COLO829 (cell line): ENCODE measurements at places on chromosomes 7 and 10.
A peak's percentile ranks its signal among the peaks of the same experiment; 100 is the strongest.

- DNase-seq = no peak
These were observed 55.5 kb upstream of the OPALIN start for GRCh38 chr10:96414303-96414702.

DNA sequence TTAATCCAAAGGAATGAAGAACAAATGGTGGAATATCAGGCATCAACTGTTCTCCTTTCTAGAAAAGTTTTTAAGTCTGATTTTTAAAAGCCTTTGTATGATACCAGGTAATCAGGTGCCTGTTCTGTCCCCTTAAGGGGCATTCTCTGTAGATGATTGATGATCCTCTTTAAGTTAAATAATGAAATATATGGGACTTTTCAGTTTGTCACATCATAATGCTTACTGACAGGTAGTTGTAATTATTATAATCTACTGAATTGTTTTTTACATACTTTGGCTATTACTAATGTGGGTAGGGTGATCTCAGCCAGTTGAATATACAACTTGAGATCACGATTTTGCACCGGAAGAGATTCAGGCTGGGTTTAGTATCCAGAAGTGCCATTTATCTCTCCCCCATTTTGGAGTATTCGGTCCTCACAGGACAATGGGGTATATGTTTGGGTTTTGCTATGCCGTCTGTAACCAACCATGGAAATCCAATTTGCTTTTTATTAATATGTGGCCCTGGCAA lies 330.2 kb downstream of the BICC1 start:
- no peak for DNase-seq

- DNase-seq = no peak
These were observed 23.2 kb downstream of the NT5C3A start for GRCh38 chr7:33039257-33039902.

DNA sequence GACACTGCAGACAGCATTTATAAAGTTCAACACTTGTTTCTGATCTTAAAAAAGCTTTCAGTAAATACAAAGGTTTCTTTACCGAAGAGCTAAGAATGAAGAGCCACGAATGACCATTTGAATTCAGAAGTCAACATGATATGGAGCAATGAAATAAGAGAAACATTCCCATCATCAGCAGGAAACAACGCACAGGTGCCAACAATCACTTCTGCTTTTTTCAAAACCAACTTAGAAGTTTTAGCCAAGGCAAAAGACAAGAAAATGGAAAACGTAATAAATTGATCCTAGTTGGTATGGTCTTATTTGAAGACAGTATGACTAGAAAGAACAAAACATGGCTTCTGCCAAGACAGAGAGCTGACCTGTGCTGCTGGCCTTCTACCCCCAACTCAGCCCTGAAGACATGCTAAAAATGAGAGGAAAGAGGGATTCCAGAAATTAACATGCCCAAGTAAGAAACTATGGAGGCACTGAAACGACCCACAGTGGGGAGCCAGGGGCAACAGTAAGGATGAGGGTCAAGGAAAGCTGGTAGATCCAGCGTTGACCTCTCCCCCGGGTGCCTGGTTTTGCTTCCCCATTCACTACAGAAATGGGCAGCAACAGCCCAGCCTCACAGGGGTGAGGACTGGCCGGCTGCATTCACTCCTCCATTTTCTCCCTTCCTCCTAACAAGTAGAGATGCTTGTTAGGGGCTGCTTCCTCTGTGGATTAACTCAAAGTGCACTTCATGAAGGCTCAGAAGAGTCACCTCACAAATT lies 30.1 kb downstream of the VPS41 start:
- no peak for DNase-seq

DNA sequence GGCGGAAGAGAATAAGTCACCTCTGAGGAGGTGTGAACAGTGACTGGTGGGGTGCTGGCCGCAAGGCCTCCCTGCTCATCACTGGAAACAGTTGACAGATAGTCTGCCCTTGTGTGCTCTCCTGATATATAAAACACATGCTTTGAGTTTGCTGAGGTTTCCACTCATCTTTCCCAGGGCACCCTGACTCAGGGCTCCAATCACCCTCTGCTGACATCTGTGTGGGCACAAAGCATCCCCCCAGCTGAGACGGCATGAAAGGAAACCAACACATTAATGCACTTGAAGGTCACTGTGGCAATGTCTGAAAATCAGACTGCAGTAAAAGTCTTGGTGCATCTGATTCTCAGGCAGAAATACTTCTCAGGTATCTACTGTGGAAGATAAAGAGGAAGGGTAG lies 49.8 kb downstream of the EPDR1 start:
- DNase-seq = no peak

- DNase-seq = no peak
These were observed 19.3 kb downstream of the MACC1 start for GRCh38 chr7:20197837-20198236.

- DNase-seq = peak; percentile 6
These were observed 10.0 kb downstream of the DNAJC1 start for GRCh38 chr10:21993360-21994001.

GRCh38 chr7:85686401-85687181 lies 499.7 kb upstream of the SEMA3D start:
- DNase-seq = no peak

GRCh38 chr7:143455942-143456341 lies 12.7 kb downstream of the TAS2R60 start:
- DNase-seq = no peak

DNA sequence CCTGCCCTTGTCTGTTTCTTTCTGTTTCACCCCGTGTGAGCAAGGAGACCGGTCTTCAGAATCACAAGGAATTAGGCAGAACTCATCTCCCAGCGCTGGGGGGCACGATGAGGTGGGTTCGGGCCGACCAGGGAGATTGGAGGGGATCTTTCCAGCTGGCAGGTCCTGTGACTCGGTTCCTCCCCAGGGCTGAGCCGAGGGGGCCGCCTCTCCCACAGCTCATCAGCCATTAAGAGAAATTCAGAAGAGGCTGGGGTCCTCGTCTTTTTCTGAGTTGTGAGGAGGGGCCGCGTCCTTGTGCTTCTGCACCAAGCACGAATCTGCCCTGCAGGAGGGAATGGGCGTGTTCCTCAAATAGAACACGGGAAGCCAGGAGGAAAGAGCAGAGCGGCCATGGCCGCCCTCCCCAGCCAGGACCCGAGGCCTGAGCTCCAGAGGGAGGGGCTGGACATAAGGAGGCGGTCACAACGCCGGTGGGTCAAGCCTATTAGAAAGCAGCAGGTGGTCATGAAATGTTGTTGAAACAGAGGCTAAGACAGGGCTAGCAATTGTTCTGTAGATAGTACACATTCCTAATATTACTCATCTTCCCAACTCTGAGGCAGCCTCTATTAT lies 125.3 kb downstream of the ADARB2 start:
- no peak for DNase-seq

- no peak for DNase-seq
These were observed 820.6 kb downstream of the CCSER2 start for GRCh38 chr10:85148693-85149640.

DNA sequence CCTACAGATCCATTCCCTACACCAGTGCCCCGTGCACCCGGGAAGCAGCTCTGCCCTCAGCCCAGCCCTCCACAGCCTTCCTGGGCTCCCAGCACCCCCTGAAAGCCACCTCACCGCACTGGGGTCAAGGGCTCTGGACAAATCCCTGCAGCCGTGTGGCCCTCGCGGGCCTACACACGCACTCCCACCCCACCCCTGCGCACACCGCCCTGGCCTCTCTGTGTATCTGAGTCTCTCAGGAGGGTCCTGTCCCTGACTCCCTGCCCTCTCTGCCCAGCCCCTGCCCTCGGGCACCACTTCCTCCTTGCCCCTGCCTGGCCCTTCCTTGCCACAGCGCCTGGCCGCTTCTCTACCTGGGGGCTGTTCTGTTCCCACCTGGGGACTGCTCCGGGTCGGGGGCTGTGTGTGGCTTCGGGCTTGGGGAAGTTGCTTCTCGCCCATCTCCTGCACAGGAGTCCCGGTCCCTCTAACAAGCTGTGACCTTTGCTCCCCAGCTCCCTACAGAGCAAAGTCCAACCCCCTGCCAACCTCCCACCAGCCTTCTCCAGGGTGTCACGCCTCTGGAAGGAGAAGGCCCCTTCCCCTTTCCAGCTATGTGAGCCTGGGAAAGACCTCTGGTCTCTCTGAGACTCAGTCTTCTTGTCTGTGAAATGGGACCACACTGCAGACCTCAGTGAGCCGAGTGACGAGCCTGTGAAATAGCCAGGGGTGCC lies 1.5 kb downstream of the TMEM184A start:
- DNase-seq = no peak

DNA sequence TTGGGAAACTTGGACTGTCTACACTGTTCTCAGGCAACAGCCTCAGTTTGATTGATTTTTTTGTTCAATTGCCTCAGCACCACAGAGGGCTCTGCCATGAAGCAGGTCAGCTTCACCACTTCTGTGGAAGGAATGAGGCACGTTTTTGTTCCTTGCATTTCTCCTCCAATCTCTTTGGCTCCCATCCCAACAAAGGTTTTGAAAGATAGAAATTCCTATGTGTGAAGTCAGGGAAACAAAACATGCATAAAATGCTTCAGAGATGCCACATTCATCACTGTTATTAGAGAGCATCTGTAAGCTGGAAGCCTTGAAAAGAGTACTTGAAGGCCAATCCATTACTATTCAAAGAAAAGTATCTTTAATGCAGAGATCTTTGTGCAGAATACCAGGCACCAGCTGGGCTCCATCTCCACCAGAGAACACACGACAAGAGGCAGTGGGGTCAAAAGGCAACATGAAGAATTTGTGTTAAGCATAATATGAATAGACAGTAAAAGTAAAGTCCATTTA lies 249.1 kb upstream of the LYZL1 start:
- no peak for DNase-seq

GRCh38 chr10:89466599-89467035 lies 52.2 kb downstream of the IFIT5 start:
- DNase-seq = no peak

- DNase-seq = no peak
These were observed 444.8 kb upstream of the DPP6 start for GRCh38 chr7:153607354-153607753.

DNA sequence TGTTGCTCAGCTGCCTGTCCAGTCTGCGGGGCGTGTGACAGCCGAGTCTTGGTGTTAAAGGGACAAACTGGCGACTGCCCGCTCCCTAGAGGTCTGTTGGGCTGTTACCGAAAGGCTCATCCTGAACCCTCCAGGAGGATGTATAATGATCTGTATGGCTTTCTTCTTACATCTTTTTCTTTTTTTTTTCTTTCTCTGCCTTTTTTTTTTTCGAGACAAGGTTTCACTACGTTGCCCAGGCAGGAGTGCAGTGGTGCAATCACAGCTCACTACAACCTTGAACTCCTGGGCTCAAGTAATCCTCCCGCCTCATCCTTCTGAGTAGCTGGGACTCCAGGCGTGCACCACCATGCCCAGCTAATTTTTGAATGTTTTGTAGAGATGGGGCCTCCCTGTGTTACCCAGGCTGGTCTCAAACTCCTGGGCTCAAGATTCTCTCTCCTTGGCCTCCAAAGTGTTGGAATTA lies 857 bp downstream of the INTS15 start:
- peak; percentile 42 for DNase-seq

DNA sequence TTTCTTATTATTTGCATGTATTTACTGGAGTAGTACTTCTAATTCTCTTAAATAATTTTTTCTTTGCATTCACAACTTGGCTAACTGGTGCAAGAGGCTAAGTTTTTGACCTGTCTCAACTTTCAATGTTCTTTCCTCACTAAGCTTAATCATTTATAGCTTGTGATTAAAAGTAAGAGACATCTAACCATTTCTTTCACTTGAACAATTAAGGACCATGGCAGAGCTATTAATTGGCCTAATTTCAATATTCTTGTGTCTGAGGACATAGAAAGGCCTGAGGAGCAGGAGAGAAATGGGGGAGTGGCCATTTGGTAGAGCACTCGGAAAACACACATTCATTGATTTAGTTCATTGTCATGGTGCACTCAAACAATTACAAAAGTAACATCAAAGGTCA lies 141.4 kb upstream of the TMEM196 start:
- DNase-seq = no peak

DNA sequence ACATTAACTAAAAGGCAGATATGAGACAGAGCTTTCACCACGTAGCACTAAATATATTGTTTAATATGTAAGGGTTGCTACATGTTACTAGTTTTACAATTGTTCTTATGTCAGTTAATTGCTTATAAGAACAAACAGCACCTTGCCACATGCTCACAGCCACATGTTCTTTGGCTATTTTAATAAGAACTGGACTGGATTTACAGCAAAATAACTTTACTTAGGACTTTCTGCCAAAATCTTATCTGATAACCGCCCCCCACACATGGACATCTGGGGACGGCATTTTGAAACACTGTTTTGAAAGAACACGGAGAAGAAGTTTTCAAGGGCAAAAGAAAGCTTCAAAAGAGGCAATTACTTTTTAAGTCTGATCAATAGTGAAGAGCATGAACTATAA lies 45.3 kb downstream of the JAZF1 start:
- no peak for DNase-seq

GRCh38 chr10:76540786-76541185 lies 1096.8 kb downstream of the KCNMA1 start:
- DNase-seq = no peak

DNA sequence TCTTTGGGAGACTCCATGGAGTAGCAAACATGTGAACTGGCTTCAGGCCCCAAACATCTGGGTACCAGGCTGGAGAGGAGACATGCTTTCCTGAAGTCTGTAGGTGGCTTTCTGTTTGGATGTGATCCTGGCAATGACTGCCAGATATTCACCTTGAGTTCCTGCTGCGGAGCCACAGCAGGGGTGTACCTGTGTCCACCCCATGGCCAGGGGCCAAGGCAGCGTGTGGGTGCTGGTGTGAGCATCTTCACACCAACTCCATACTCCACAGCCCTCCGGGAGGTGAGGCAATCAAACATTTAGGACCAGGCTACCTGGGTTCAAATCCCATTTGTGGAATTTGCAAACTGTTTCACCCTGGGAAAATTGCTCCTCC lies 113.0 kb downstream of the ADCY1 start:
- no peak for DNase-seq

DNA sequence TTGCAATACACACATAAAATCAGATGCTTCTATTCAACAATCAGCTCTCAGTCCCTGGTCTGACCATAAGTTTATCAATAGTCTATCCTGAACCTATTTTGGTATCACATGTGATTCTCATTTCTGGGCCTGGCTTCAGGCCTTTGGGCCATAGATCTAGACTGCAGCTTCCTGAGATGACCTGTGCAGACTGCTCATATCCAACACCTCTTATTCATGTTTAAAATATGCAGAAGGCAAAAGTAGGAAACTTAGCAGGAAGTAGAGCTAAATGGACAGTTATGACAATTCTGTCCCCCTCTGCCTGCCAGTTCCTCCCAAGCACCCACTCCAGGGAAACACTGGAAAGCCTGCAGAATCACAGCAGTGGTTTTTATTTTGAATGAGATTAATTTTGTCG lies 53.3 kb downstream of the C7orf25 start:
- DNase-seq = no peak

- DNase-seq = peak; percentile 24
These were observed 726 bp upstream of the INSIG1 start for GRCh38 chr7:155296788-155297516.

- no peak for DNase-seq
These were observed 34.7 kb upstream of the NFE2L3 start for GRCh38 chr7:26117142-26117807.

GRCh38 chr10:62046522-62047227 lies 145.2 kb downstream of the ARID5B start:
- no peak for DNase-seq
